ENCODE measurements at places on chromosomes 4 and X. TPM values are rescaled to one million over a fixed set of nuclear protein-coding genes. Genes with fewer than 3 reads are reported as not detected.

Gene NR0B1
- total RNA-seq: not detected

- peak; percentile 77 for DNase-seq
Measured at GRCh38 chr4:173370130-173370476, 651 bp upstream of the SAP30 start.

DNA sequence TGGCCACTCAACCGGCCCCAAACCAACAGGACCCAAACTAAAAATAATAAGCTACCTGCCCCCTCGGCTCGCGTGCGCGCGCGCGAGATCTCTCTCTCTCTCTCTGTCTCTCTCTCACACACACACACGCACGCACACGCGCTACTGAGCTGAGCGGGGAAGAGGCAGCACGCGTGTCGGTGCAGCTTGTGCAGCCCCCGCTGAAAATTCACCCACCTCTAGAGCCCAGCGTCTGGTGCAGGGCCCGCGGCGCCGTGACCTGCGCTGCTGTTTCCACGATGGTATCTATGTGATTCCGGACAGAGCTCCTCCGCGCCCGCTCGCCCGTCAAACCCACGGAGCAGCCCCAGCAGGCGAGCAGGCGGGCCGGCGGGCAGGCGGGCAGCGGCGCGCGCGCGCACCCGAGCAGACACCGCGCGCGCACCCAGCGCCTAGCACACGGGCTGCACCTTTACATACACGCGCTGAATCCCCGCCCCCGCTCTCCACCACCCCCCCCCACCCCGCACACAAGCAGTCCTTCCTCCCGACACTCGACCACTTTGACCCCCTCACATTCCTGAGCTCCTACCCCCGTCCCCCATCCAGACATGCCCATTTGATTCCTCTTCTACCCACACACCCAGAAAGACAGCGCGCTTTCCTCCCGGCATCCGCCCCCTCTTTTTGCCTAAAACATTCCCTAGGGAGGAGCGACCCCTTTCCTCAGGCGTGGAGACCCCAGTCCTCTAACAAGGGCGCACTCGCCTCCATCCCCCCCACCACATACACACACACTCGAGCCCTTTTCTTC lies 1.0 kb downstream of the SLITRK4 start:
- DNase-seq: no peak

DNA sequence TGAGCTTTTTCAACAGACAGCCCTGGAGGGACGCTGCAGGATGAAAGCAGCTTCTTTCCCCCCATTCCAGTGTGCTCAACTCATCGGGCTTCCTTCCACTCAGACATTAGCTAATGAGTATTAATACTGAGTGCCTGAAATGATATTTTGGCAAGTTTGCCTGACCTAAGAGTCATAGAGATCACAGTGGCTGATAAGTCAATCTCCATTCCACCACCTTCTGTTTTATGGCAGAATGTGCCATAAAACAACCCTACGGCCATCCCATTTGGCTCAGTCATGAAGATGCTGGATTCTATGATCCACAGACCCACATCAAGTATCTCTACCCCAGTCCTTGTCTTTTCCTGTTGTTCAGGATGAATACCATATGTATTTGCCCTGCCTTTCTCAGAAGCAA lies 48.3 kb upstream of the MAB21L2 start:
- no peak for DNase-seq

DNA sequence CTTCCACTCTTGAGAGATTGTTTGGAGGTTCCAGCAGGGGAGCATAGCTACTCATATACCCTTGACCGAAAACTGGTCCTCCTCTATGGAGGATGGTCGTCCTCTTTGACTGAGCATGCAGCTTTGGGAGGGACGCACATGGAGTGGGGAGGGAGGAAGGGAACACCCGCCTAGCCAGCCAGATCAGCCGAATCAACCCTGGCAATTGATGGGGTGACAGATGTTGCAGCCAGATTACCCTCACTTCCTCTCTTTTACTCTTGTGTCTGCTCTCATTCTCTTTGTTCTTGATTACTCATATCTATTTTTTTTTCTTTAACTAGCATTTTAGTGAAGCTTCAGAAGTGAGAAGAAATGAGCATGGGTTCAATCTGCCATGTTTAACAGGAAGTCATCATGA lies 19.6 kb downstream of the MGST2 start:
- no peak for DNase-seq

Gene FHIP1A
- not detected for total RNA-seq

Gene NSDHL
- total RNA-seq: 20.2 TPM

- DNase-seq: no peak
Measured at GRCh38 chr4:127968586-127968985, 3.4 kb downstream of the ABHD18 start.

Gene RIPPLY1
- not detected for total RNA-seq

- no peak for DNase-seq
Measured at GRCh38 chr4:132593717-132594400, 555.2 kb upstream of the PCDH10 start.

- DNase-seq: no peak
Measured at GRCh38 chrX:13622401-13622964, 30.5 kb upstream of the TCEANC start.

GRCh38 chr4:186698028-186698427 lies 25.6 kb downstream of the FAT1 start:
- DNase-seq: no peak

- DNase-seq: peak; percentile 90
Measured at GRCh38 chr4:38860788-38861424, 4.3 kb upstream of the TLR6 start.

DNA sequence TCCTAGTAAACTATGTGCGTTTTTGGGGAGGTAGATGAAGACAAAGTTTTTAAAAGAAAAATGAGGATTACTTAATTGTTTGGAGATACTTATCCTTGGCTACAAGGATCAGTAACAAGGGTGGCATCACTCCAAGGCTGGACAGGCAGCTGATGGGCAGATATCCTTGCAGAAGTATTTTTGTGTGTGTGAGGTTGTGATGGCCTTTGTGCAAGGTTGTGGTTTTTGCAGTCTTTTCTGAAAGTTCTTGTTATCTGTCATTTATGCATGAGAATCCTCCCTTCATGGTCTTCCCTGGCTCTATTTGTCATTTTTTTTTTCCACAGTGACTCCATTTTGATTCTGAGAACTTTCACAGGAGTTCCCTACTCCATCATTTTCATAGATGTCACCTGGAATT lies 96.0 kb upstream of the C1GALT1C1 start:
- DNase-seq: no peak

DNA sequence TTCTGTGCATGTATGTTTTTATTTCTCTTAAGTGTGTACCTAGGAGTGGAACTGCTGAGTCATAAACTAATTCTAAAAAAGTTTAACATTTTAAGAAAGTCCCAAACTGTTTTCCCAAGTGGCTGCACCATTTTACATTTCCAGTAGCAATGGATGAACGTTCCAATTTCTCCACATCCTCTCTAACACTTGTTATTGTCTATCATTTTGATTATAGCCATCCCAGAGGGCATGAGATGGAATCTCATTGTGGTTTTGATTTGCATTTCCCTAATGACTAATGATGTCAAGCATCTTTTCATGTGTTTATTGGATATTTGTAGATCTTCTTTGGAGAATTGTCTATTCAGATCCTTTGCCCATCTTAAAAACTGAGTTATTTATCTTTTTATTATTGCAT lies 82.5 kb downstream of the PPEF1 start:
- no peak for DNase-seq

GRCh38 chrX:75115707-75116413 lies 40.2 kb downstream of the ABCB7 start:
- no peak for DNase-seq

Gene P2RY4
- total RNA-seq: 0.21 TPM

Gene ENPP6
- total RNA-seq: not detected

Gene RS1
- total RNA-seq: not detected

Gene MXRA5
- not detected for total RNA-seq

DNA sequence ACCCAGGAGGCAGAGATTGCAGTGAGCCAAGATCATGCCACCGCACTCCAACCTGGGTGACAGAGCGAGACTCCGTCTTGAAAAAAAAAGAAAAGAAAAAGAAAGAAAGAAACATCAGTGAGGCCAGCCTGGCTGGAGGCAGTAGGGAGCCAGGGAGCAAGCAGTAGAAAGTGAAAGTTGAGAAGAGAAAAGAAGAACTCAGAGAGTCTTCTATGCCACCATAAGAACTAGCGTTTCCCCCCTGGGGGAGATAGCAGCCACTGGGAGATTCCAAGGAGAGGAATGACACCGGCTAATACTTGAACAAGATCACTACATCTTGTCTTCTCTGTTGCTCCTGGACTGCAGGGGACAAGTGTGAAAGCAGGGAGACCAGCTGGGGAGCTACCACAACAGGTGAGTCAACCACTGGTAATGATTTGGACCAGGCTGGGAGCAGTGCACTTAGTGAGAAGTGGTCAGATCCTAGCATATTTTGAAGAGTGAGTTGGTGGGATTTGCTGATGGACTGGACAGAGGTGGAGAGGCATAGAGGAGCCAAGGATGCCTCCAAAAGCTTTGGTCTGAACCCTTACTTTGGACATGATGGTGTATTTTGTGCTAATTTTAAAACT lies 33.4 kb downstream of the SLC2A9 start:
- no peak for DNase-seq

- DNase-seq: no peak
Measured at GRCh38 chrX:26511589-26512363, 295.8 kb downstream of the MAGEB5 start.

Gene ESX1
- not detected for total RNA-seq

Gene VBP1
- 58.5 TPM for total RNA-seq

- no peak for DNase-seq
Measured at GRCh38 chr4:2046031-2046961, 12.8 kb upstream of the NAT8L start.

- DNase-seq: no peak
Measured at GRCh38 chr4:119099227-119099810, 36.3 kb upstream of the MYOZ2 start.

- peak; percentile 4 for DNase-seq
Measured at GRCh38 chr4:122450847-122451246, 5.7 kb downstream of the IL2 start.

GRCh38 chrX:67893931-67894330 lies 350.1 kb downstream of the AR start:
- DNase-seq: peak; percentile 7

GRCh38 chrX:51878056-51878455 lies 15.4 kb upstream of the MAGED1 start:
- no peak for DNase-seq

DNA sequence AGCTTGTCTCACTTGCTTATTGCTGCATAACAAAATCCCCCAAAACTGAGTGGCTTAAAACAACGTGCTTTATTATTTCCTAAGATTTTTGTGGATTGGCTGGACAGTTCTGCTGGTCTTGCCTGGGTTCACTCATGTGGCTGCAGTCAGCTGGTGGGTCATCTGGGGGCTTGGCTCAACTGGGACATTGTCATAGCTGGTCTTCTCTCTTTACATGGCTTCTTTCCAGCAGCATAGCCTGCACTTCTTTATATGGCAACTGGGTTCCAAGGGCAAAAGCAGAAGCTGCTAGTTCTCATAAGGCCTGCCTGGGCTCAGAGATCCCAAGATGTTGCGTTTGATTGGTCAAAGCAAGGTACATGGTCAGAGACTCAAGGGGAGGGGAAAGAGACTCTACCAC lies 33.7 kb upstream of the STAG2 start:
- no peak for DNase-seq

DNA sequence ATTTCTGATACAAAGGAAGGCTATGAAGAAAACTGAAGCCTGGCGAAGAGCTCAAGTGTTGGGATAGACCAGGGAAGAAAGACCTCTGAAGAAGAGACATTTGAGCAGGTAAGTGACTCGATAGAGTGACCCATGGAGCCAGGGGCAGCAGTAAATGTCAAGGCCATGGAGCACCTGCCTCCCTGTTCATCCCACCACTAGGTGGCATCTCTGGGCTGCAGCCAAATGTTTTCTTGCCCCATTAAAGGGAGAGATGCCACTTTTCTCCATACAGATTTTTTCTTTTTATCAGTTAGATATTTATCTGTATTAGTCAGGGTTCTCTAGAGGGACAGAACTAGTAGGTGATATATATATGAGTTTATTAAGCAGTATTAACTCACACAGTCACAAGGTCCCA lies 4.9 kb upstream of the ZNF81 start:
- DNase-seq: peak; percentile 63

Gene SEC24D
- 56.1 TPM for total RNA-seq

DNA sequence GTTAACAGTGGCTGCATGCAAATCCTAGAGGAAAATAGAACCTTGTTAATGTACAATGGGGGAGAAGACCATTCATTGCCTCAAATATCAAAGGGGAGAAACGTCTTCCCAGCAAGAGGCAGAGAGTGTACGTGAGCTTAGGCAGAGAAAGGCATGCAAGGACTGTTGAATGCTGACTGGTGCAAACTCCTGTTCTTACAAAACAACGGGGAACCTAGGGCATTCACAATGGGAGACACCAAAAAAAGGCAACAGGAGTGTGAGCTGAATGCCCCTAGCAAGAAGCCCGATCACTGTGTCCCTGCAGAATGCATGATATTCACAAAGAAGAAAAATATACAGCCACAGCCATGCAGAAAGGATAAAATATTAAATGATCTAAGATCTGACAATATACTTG lies 184.9 kb downstream of the NSUN7 start:
- DNase-seq: no peak

DNA sequence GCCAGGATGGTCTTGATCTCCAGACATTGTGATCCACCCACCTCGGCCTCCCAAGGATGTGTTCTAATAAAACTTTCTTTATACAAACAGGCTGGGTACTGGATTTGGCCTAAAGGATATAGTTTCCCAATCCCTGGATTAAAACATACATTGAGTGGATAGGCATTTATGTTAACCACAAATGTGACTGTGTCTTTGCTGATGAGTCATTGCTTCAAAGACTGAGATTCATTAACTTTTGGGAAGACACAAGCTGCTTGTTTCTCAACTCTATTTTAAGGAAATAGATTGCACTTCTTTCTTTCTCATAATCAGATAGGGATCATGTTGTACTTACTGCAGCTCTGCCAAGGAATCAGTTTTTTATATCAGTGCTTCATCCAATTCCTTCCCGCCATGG lies 131.3 kb upstream of the AGA start:
- no peak for DNase-seq

- no peak for DNase-seq
Measured at GRCh38 chr4:64000241-64000640, 409.0 kb downstream of the TECRL start.

DNA sequence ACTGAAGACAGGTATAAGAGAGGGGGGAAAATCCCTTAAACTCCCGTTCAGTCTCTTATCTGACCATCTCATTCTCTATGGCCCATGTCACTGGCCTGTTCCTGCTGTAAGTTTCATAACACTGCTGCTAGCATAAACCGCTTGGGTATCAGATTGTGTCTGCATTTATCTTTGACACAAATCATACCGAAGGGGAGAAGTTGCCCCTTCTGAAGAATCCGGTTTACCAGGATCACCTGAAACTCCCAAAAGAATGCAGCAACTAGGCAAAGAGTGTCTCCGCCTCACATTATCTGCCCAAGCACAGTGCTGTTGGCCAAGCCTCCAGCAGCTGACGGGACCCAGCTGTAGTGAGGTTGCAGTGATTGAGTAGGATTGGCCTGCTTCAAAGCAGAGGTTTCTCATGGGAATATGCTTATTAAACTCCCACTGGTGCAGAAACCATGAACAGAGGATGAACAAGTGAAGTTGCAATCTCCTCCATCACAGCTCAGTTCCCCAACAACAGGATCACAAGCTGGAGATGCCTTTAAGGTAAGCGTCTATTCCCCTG lies 71.3 kb upstream of the PUDP start:
- DNase-seq: peak; percentile 56

All from OCI-LY7 (cell line).